ENCODE measurements at places on chromosomes 3 and 15.

DNA sequence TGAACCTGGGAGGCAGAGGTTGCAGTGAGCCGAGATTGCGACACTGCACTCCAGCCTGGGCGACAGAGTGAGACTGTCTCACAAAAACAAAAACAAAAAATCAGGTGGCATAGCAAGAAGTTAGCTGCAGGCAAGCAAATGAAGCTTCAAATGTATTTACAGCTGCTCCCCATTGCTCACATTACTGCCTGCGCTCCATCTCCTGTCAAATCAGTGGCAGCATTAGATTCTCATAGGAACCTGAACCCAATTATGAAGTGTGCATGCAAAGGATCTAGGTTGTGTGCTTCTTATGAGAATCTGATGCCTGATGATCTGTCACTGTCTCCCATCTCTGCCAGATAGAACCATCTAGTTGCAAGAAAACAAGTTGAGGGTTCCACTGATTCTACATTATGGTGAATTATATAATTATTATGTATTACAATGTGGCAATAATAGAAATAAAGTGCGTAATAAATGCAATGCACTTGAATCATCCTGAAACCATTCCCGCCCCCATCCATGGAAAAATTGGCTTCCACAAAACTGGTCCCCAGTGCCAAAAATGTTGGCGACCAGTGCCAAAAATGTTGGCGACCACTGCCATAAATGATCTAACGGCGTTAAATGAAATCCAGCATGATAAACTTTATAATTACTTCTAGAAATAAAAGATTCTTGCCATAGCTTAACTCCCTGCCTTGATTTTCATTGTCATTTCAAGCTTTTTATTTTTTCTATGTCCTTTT lies 616.7 kb upstream of the NAALADL2 start:
- DNase-seq = no peak

- DNase-seq = peak; percentile 72
Observed at GRCh38 chr3:127339928-127340861, 52.3 kb upstream of the PRR20G start.

GRCh38 chr3:122189357-122189756 lies 5.9 kb downstream of the CASR start:
- DNase-seq = no peak

- DNase-seq = no peak
Observed at GRCh38 chr3:179027326-179027900, 44.2 kb downstream of the ZMAT3 start.

- DNase-seq = no peak
Observed at GRCh38 chr3:136617198-136617597, 135.0 kb downstream of the STAG1 start.

DNA sequence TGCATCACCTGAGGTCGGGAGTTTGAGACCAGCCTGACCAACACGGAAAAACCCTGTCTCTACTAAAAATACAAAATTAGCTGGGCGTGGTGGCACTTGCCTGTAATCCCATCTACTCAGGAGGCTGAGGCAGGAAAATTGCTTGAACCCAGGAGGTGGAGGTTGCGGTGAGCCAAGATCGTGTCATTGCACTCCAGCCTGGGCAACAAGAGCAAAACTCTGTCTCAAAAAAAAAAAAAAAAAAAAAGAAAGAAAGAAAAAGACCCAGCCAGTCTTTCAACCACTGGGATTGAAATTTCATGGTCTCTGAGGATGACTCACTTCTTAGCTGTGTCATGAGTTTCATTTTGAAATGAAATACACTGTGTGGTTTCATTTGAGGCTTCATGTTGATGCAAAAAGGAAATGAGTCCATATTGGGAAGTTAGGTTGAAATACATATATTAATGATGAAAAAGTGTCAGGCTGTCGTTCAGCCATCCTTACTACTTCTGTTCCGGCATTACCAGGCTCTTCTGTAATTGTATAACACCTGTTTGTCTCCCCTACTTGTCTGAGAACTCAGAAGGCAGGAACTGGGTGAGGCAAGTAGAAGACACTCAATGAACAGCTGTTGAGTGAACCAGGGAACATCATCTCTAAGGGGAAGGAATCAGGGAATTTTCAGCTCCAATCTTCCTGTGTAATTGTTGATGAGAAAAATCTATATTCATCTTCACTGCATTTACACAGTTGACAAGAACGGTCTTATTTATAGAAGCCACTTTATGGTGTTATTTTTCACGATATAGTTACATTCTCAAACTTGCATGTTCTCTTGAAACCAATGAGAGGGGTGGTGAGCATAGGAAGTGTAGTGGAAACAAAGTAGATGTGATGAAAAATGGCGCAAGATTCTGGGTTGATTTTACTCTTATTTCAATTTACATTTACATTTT lies 87.4 kb downstream of the NFKBIZ start:
- no peak for DNase-seq

DNA sequence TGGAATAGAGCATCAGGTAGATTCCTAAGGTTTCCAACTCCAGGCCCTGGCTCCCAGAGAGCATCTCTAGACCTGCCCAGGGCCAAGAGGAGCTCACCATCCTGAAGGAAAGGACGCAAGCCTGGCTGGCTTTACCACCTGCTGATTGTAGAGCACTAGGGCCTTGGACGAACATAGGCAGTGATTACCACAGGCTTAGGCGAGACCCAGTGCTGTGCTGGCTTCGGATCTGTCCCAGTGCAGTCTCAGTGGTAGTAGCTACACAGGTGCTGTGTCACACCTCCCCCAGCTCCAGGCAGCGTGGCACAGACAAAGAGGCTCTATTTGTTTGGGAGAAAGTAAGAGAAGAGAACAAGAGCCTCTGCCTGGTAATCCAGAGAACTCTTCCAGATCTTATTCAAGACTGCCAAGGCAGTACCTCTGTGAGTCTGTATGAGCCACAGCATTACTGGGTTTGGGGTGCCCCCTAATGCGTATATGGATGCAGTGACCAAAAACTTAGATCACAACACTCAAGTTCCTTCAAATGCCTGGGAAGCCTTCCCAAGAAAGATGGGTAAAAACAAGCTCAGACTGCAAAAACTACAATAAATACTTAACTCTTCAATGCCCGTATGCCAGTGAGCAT lies 25.4 kb downstream of the ISG20 start:
- no peak for DNase-seq

GRCh38 chr15:58977887-58978286 lies 9.6 kb upstream of the RNF111 start:
- no peak for DNase-seq

GRCh38 chr3:139577909-139578308 lies 38.4 kb upstream of the RBP1 start:
- no peak for DNase-seq

- no peak for DNase-seq
Observed at GRCh38 chr3:43425829-43426228, 139.5 kb downstream of the SNRK start.

- no peak for DNase-seq
Observed at GRCh38 chr3:190586631-190587011, 72.7 kb downstream of the IL1RAP start.

DNA sequence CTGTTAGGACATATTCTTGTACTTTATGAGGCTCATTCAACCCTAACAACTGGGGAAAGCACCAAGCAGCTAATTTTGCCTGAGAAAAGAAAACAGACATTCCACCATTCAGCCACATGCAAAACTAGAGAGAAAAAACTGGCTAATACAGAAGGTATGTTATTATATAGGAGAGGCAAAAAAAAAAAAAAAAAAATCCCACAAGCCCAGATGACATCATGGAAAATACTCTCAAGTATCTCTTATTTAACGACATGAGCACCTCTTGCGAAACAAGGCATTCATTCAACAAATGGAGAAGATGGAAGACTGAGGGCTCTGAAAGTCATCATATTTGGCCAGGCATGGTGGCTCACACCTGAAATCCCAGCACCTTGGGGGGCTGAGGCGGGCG lies 61.5 kb downstream of the PRICKLE2 start:
- DNase-seq = no peak

DNA sequence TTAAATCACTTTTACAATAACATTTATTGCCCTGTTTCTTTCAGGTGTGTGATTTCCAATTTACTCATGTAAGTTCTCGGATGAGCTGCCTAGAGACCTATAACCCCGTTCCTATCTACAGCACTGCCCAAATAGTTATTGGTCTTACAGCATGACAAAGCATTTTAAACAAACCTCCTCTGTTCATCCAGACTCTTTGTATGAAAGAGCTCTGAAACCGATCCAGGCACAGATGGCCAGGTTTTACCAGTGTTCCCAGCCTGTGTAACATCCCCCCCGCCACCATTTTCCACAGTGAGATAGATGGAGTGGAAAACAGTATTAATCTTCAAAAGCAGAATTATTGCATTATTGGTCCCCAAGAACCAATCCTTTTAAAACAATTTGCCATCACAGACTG lies 59.0 kb upstream of the SPTSSB start:
- DNase-seq = no peak

GRCh38 chr15:96321639-96322535 lies 8.6 kb upstream of the NR2F2 start:
- peak; percentile 68 for DNase-seq

DNA sequence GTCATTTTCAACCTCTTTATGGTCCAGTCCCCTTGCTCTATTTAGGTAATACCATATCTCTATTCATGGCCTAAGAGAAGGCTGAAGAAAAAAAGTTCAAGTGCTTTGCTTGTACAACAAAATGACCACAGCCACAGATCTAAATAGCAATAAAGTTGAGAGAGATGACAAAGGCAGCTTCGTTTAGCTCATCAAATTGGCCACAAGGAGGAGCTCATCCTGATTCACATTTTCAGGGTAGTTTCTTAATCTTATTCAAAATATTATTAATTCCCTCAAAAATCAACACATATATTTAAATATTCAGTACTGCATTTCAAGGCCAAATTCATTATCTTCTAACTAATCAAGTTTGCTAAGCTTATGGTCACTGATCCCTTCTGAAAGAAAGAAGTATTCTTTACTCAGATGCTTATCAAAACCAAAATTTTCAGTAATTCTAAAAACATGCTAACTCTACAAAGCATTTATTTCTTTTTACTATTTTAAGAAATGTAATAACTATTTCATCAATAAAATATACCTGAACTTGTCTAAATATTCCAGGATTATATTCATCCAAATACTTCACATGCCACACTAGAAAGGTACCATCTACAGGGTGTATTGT lies 85.5 kb downstream of the DMXL2 start:
- peak; percentile 11 for DNase-seq

GRCh38 chr15:39313467-39313866 lies 267.4 kb upstream of the THBS1 start:
- no peak for DNase-seq

DNA sequence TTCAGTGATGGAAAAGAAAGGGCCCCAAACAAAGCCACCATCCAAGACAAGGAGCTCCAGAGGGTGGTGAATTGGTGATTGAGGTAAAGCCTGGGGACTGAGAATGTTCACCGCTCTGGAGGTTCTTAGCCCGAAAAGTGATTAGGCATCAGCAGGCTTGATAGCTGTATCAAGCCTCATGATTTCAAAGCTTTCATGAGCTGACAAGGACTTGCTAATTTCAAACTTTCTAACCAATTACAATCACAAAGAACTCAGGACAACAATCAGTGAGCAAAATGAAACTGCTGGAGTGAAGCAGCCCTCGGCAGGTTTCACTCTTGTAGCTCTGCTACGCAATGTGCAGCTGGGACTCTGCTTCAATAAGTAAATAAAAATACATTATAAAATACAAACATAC lies 391.3 kb downstream of the TIGIT start:
- peak; percentile 71 for DNase-seq

DNA sequence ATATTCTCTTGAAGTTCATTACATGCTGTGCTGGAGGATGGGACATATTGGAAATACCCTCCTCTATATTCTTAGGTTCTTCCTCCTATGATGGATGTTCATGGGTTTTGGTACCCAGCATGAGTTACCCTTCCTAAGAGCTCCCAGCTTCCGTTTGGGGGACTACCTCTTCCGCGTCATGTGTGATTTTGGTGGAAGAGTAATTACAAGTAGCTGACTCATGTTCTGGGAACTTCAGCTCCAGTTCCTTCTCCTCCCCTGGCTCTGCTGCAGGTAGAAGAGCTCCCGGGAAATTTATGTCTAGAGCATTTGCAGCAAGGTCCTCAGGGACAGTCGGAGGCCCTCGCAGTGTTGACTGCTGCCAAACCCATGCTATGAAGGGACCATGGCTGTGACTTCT lies 208.8 kb upstream of the IL12A start:
- no peak for DNase-seq

GRCh38 chr3:16058521-16058920 lies 116.0 kb upstream of the GALNT15 start:
- DNase-seq = no peak

- DNase-seq = no peak
Observed at GRCh38 chr3:42270561-42270960, 4.6 kb upstream of the CCK start.

GRCh38 chr3:81043660-81044199 lies 717.7 kb downstream of the GBE1 start:
- no peak for DNase-seq

- no peak for DNase-seq
Observed at GRCh38 chr15:82176542-82176941, 86.0 kb downstream of the EFL1 start.

DNA sequence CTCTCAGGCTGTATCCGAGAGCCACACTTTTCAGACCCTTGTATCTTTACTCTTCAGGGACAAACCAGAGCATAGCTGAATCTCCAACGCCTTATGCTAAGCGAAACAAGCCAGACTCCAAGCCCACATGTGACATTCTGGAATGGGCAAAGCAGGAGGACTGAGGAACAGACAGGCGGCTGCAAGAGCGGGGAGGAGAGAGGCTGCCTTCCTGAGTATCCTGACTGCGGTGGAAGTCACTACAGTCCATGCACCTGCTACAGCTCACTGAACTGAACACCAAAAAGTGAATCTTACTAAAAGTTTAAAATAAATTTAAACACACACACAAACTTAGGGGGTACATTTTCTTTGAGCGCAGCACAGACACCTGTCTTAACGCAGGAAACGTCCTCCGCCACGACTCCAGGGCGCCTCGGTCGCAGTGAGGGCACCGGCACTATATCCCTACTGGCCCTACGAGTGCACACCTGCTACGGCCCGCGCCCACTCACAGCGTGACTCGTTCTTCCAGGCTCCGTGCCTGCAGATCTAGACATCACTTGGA lies 1.4 kb downstream of the CYFIP1 start:
- DNase-seq = peak; percentile 35

- no peak for DNase-seq
Observed at GRCh38 chr15:48653913-48654670, 8.6 kb upstream of the FBN1 start.

GRCh38 chr3:25895443-25895842 lies 105.6 kb downstream of the OXSM start:
- DNase-seq = no peak

DNA sequence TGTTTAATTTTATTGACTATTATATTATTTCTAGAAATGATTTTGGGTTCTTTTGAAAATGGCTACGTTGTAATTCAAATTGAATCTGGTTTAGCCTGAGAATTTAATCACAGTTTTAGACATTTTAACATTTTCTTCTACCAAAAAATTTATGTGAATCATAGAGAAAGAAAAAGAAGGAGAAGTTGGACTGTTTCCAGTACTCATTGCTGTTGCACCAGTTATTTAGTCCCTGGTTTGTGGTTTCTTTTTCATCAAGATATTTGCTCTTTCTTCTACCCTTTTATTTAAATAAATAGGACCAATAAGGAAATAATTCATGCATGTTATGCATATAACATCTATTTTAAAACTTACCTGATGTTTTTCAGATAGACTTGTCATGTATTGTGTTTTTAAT lies 1337.1 kb downstream of the ROBO1 start:
- no peak for DNase-seq
